PC-9 (cell line): ENCODE measurements at places on chromosomes 11 and 22.

- no peak overlapping the region for H3K27ac ChIP-seq
- H3K4me1 ChIP-seq: no peaks in the 10 kb centered on the region
- DNase-seq: no peak
- H3K4me3 ChIP-seq: no peak overlapping the region
Measured at GRCh38 chr11:104432526-104432925, 268.6 kb upstream of the PDGFD start.

DNA sequence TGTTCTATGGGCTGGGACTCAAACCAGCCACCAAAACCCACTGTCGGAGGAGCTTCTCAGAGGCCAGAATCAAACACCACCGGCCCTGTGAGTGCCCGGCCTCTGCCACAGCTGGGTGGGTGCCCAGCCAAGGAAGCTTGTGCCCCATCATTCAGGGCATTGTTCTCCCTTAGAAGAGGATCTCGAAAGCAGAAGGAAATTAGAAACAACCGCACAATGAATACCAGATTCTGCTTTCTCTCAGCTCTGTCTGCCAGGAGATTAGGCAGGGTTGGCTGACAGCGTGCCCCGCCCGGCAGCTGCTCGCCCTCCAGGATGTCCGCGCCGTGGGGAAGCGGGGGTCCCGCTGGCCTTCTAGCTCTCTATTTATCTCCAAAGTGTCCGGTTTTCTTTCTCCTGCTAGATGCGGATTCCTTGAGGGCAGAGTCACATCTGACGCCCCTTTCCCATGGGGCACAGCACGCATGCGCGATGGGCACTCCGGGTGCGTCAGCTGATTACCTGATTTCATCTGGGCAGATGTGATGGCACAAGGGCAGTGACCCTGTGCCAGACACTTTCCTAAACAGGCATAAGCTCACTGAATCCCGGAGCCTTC is 25.5 kb downstream of the SCGB1A1 start:
- no peak for DNase-seq
- H3K36me3 ChIP-seq: no peaks in the 10 kb centered on the region
- H3K4me1 ChIP-seq: peaks cover 3% of the 10 kb centered on the region; the same call in 1 of the 2 replicates
- no peak overlapping the region for H3K4me3 ChIP-seq
- H3K27me3 ChIP-seq: no peaks in the 10 kb centered on the region
- H3K27ac ChIP-seq: no peak overlapping the region

GRCh38 chr22:40345271-40345670 is 1.0 kb upstream of the ADSL start:
- H3K27me3 ChIP-seq: no peaks in the 10 kb centered on the region
- H3K4me3 ChIP-seq: peak overlapping the region; percentile 79
- H3K4me1 ChIP-seq: peaks cover 14% of the 10 kb centered on the region
- DNase-seq: peak; percentile 23
- H3K27ac ChIP-seq: peak overlapping the region; percentile 87
- peaks cover 11% of the 10 kb centered on the region for H3K36me3 ChIP-seq

GRCh38 chr11:76911415-76911808 is 50.7 kb downstream of the ACER3 start:
- no peaks in the 10 kb centered on the region for H3K27me3 ChIP-seq
- no peaks in the 10 kb centered on the region for H3K4me1 ChIP-seq
- no peaks in the 10 kb centered on the region for H3K36me3 ChIP-seq
- H3K4me3 ChIP-seq: no peak overlapping the region
- no peak for DNase-seq

DNA sequence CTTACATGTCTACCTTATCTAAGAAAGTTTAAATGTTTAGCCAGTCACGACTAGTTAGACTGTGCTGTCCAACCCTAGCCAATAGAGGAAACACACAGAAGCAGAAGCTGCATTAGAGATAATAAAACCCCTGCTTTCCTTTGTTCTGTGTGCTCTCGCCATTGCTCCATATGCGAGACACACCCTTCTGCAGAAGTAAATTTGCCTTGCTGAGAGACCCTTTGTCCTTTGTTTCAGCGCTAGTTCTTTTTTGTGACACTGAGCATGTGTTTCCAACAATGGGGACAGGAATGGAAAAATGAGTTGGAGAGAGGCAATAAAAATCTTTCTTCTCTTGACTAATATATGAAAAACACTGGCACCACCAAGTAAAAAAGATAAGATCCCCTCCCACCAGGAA is 18.1 kb upstream of the MS4A4E start:
- no peak overlapping the region for H3K27ac ChIP-seq
- H3K36me3 ChIP-seq: no peaks in the 10 kb centered on the region
- no peaks in the 10 kb centered on the region for H3K4me1 ChIP-seq
- DNase-seq: no peak
- no peaks in the 10 kb centered on the region for H3K27me3 ChIP-seq

DNA sequence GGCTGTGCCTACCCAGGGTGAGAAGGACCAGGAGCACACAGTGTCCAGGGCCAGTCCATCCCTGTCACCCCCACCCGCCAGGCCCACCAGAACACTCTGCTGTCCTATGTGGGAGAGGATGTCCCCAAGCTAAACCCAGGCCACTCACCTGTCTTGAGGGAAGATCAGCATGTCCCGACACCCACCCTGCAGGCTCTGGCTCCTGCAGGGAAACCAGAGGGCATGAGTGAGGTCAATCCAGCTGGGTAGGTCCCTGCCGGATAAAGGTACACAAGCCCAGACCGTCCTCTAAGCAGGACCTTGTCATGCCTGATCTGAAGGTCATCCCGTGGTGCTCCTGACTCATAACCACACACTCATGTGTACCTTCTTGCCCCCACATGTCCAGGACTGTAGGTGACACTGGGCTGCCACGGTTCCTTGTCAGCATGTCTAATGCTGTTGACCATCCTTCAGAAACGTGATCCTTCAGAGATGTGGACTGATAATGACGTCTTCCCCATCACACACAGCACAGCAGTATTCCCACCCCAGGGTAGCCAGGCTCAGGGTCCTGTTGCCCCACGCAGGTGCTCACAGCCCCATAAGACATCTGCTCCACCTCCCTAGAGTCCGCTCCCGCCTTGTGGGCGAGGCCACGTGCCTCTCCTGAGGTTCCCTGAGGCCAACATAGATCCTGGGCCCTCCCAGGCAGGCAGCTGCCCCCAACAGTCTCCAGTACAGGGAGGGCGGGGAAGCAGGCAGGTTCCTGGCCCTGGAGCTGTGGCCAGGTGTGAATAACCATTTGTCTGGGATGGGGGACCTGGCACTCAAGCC is 6.1 kb downstream of the ARVCF start:
- no peak for DNase-seq
- no peak overlapping the region for H3K27ac ChIP-seq
- H3K27me3 ChIP-seq: no peaks in the 10 kb centered on the region
- no peak overlapping the region for H3K4me3 ChIP-seq
- H3K4me1 ChIP-seq: no peaks in the 10 kb centered on the region
- no peaks in the 10 kb centered on the region for H3K36me3 ChIP-seq

DNA sequence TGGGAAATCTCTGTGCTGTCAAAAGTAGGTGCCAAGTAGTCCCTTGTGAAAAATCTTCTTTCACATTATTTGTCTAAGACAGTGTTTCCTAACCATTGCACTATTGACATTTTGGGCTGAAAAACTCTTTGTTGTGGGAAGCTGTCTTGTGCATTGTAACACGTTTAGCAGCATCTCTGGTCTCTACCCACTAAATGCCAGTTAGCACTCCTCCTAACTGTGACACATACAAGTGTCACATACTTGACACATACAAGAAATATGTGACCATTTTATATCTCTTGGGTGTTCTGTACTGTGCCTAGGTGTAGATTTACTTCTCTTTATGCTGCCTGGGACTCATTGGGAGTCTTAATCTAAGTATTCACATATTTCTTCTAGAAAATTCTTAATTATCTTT is 57.8 kb downstream of the NXPE1 start:
- H3K36me3 ChIP-seq: no peaks in the 10 kb centered on the region
- no peak overlapping the region for H3K27ac ChIP-seq
- no peak overlapping the region for H3K4me3 ChIP-seq
- H3K4me1 ChIP-seq: no peaks in the 10 kb centered on the region

DNA sequence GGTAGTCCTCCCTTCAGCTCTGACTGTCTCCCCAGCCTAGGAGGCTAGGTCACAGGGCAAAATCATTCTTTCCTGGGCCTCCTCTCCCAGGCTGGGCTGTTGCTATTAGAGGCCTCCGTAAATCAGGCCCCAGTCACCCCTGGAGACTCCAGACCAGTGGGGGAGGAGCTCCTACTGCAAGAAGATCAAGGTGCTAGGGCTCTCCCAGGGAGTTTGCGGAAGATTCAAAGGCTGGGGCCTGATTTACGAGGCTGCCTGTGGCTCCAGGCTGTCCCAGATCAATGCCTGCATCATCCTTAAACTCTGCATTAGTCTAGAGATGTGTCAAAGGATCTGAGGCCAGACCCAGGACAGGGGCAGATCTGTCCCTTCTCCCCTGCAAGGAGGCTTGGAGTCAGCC is 346.2 kb downstream of the TENM4 start:
- H3K4me3 ChIP-seq: no peak overlapping the region
- H3K27ac ChIP-seq: no peak overlapping the region
- H3K36me3 ChIP-seq: no peaks in the 10 kb centered on the region
- no peak for DNase-seq

DNA sequence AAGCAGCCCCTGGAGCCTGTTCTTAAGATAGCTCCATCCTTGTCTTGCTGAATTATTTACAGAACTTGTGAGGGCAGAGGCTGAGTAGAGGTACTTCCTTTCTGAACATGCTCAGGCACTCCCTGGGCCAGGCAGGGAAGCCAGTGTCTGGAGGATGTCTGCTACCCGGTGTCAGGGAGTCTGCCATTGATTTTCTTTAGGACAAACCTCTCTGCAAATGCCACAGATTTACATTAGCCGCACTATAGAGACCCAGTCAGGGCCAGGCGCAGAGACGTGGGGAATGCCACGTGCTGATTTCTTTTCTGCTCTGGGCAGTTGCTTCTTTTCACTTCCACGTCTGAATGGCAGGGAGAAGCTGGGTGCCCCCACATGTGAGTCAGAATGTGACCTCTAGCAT is 585.5 kb downstream of the NTM start:
- no peaks in the 10 kb centered on the region for H3K4me1 ChIP-seq
- no peak overlapping the region for H3K4me3 ChIP-seq
- DNase-seq: no peak
- H3K36me3 ChIP-seq: no peaks in the 10 kb centered on the region
